ENCODE measurements at places on chromosomes 5 and 9.

GRCh38 chr5:128279345-128279744 lies 195.8 kb downstream of the SLC12A2 start:
- no peak for DNase-seq

GRCh38 chr9:103721056-103721455 lies 373.1 kb upstream of the SMC2 start:
- DNase-seq: no peak

DNA sequence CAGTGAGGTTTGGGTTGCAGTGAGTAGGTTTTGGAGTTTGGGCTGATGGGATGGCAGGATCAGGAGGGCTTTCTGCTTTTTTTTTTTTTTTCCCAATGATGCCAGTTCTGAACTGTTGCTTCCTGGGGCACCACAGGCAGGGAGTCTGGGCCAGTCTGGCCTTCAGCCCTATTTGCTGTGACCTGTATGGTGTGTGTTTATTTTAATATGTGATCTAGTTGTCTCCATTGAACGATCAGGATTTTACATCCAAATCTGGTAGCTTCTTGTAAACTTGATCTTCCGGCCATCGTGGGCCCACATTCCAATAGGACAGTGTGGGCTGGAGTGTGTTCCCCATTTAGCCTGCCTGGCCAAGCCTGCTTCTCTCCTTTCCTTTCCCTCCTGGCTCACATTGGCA lies 25.8 kb upstream of the DAB2IP start:
- no peak for DNase-seq

DNA sequence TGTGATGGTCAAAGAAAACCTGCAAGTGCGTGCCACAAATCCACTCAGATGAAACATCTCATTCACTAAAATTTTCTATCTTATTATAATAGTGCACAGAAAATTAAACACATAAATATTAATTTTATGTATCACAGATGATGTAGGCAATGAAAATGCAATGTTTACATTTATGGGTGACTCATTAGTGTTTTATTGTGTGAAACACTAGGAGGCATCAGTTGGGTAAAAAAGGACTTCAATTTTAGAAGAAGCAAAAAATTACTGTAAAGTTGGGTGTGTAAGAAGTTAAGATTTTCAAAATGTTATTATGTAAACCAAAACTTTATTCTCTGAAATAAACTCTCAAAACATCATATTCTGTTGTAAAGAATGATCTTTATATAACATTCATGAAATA lies 4.0 kb downstream of the MEF2C start:
- no peak for DNase-seq

DNA sequence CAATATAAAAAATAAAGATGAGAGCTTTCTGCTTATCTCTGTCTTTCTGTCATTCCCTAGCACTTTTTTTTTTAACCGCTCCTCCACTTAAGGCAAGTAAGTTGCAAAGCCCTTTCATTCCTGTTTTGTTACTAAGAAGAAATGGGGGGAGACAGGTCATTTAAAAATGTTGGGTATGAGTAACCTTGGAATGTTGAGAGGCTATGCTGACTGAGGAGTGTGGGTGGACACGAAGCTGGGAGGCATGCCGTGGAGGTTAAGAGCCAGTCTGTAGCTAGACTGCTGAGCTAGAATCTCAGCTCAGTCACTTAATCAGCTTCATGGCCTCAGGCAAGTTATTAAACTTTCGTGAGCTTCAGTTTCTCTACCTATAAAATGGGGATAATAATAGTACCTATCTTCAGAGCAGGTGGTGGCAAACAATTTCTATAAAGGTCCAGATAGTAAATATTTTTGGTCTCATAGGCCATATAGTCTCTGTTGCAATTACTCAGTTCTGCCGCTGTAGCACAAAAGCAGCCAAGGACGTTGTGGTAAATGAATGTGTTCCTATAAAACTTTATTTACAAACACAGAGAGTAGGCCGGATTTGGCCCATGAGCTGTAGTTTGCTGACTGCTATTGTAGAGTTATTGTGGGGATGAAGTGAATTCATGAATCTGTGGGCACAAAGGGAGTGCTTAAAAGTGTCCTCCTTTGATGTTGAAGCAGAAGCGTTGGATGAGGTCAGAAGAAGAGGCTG lies 220.0 kb downstream of the GABBR2 start:
- no peak for DNase-seq

DNA sequence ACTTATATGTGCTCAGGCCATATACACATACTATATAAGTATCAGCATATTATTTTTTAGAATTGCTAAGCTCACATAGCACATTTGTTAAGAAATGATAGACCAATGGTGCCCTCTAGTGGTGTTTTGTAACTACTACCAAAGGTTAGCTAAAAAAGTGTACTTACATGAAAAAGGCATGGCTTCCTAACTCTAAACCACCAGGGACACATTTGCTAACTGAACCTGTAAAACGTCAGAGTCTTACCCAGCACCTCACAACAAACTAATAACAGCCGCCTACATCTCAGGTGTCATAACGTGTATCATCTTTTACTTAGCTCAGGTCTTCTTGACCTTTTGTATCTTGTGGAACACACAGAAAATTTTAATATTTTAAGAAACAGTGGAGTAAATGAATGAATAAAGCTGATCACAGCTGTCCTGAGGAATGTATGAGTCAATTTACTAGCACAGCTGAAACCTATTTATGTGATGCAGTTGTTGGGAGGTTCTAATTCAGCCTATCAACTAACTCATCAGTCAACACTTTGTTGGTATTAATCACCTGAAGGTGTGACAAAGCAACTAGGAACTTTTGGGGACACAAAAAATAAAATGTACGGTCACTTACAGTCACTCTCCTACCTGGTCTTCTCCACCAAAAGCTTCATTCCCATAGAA lies 72.9 kb downstream of the BAAT start:
- DNase-seq: peak; percentile 70

- DNase-seq: peak; percentile 40
Measured at GRCh38 chr9:129183495-129184218, 5.6 kb upstream of the IER5L start.

DNA sequence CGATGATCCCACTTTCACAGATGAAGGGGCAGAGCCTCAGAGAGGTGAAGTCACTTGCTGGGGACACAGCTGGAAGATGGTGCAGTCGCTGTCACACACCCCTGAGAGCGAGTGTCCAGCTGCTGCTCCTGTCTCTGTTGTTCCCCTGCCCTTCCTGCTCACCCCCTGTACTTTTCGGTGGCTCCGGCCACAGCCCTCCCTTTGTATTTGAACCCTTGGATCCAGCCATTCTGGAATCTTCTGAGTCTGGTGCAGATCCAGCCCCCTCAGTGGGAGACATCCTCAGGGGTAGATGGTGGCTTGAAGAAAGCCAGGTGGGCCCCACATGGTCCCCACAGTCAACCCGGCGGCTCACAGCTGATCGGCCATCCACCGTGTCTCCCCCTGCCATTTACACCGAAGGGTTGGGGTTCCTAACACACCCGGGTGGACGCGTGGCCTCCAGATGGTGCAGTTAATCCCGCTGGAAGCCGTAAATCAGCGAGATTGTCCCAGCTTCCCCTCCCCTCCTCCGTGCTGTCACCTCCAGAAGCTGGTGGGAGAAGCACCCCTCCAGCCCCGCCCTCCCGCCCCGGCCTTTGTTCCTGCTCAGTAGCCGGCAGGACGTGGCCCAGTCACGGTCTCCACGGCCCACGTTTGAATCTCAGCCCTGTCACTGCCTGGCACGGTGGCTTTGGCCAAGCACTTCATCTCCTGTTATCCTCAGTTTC lies 204.8 kb downstream of the C9orf50 start:
- DNase-seq: peak; percentile 79

GRCh38 chr9:86695910-86696424 lies 251.3 kb downstream of the GAS1 start:
- DNase-seq: no peak

DNA sequence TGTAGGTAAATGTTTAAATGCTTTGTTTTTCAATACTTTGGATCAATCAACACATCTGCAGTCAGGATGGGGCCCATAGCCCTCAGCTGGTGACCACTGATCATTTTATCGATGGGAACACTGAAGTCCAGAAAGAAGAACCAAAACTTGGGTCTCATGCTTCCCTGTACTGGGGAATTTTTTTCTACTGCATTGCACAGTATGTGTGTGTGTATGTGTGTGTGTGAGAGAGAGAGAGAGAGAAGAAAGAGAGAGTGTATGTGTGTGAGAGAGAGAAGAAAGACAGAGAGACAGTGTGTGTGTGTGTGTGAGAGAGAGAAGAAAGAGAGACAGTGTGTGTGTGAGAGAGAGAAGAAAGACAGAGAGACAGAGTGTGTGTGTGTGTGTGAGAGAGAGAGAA lies 202.9 kb upstream of the MSX2 start:
- DNase-seq: no peak

DNA sequence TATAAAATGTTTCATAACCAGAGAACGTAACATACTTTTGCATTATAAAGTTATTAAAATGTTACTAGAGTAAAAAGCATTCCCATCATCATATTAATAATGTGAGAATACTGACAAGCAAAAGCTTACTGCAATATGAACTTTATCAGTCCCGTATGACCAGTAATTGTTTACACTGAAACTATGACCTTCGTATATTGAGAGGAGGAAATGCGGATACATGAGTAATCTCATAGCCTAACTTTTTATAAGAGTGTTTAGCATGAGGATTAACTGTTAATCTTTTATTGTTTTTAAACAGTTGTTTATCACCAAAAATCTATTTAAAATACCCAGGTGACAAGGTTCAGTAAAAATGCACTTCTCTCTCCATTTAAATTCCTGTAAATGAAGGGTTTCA lies 272.4 kb downstream of the SLF1 start:
- DNase-seq: no peak

DNA sequence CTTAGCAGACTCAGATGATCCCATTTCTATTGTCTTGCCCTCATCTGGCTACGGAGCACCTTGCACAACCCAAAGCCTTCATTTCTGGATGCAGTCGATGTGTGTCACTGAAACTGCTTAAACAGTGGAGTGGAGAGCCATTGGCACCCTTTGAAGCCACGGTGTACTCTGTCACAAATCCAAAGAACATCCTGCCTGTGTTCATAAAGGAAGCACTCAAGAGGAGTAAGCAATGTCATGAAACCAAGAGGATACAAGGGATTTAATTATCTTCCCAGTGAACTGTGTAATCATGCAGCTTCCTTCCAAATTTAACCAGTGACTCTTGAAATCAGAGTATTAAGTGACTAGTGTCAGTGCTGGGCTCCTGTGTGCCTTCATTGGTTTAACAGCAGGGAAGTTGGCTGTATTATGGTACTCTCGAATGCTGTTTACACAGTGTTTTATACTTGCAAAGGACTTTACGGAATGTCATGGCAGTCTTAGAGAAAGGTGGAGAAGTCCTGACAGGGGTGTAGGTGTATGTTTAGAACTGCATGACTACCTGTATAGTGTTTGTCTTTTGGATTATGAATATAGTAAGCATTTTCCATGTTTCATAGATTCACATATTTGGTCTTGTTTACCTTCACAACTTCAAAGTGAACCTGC lies 41.9 kb downstream of the CD180 start:
- DNase-seq: no peak

DNA sequence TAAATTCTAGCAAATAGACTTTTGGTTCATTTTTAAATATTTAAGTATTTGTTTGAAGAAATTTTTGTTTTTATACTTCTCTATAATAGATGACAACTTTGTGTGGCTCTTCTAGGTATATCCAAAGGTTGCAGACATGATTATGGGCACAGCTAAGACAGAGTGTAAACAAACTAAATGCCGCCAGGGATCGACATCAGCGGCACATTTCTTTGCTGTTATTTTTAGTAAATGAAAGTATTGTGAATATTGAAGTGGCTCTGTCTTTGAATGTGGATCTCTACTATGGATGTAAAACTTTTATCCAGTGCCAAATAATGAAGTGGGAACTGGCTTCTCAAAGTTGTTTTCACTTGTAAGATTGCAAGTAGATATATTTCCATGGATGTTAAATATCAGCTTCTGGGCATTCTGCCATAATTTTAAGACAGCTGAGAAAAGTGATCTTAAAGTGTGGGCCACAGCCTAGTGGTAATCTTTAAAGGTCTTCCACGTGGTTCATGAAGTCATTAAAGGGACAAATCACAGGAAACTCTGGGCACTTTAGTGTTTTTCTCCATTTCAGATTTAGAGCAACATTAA lies 589.9 kb downstream of the ZNF608 start:
- no peak for DNase-seq

- no peak for DNase-seq
Measured at GRCh38 chr9:77851882-77852595, 179.6 kb downstream of the GNAQ start.

- peak; percentile 60 for DNase-seq
Measured at GRCh38 chr5:80711938-80712337, 57.2 kb upstream of the DHFR start.

DNA sequence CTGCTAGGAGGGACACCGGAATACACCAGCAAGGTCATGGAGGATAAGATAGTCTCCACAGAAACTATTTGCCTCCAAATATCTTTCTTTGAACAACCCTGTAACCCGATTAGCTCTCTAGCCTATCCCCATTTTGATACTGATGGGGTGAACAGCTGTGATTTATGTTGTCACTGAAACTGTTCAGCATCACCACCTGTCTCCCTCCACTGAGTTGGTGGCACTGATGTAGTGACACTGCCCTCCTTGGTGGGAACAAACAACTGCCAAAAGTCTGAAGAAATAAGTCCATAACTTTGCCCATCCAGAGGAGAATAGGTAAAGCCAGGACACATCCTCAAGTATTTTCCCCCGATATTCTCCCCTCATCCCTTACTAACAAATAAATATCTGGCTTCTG lies 24.3 kb upstream of the KCNV2 start:
- DNase-seq: no peak

- no peak for DNase-seq
Measured at GRCh38 chr5:72228960-72229359, 91.1 kb downstream of the MRPS27 start.

- no peak for DNase-seq
Measured at GRCh38 chr5:64834611-64835010, 65.9 kb downstream of the CWC27 start.

GRCh38 chr5:91487420-91487819 lies 104.3 kb upstream of the ARRDC3 start:
- DNase-seq: no peak

DNA sequence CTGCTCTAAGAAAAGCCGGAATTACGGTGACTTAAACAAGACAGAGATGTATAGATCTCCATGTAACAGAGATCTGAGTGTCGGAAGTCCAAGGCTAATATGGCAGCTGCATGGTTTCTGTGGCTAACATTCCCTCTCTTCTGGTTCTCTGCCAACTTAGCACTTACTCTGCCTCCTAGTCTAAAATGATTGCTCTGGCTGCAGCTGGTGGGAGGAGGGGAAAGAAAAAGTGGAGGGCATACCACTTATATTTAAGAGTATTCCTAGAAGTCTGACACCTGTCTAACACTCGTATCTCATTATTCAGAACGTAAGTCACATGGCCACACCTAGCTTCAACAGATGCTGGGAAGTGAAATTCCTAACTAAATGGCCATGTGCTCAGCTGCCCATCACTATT lies 551.5 kb upstream of the TLE4 start:
- DNase-seq: no peak
